Retinal pigment epithelial cell (primary cell): ENCODE measurements at places on chromosomes 16 and 17.

GRCh38 chr16:52929478-52930400, 123.0 kb downstream of the CHD9NB start:
- DNase-seq = no peak

DNA sequence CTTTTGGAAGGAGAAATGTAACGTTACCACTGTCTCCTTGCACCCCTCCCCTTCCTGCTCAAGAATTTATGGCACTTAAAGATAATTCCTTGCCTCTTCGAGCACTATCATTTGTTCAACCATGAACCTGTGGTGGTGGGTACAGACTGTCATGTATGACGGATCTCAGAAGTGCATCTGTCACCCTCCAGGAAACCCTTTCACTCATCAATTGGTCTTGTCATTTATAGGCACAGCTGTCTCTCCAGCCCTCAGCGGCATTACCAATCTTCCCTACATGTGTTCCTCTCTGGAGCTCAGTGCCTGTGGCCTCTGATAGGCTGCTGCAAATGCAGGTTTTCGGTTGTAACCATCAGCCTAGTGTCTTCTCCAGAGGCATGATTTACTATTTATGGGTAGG, 15.0 kb downstream of the CNTNAP4 start:
- no peak for DNase-seq

DNA sequence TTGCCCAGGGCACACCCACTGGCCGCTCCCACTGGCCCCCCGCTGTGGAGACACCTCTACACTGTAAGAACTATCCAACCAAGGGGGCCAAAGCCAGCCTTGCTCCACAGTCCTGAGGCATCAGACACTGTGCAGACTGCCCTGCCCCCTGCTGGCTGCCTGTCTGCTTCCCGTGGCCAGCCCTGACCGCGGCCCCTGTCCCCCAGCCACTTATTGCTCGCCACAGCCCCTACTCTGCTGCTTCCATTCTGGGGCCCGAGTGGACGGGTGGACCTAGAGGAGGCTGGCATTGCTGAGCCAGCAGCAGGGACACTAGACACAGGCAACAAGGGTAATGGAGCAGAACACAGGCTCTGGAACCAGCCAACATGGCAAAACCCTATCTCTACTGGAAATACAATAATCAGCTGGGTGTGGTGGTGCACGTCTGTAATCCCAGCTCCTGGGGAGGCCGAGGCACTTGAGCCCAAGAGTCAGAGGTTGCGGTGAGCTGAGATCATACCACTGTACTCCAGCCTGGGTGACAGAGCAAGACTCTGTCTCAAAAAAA, 19.7 kb upstream of the LRRC37A3 start:
- DNase-seq = no peak

DNA sequence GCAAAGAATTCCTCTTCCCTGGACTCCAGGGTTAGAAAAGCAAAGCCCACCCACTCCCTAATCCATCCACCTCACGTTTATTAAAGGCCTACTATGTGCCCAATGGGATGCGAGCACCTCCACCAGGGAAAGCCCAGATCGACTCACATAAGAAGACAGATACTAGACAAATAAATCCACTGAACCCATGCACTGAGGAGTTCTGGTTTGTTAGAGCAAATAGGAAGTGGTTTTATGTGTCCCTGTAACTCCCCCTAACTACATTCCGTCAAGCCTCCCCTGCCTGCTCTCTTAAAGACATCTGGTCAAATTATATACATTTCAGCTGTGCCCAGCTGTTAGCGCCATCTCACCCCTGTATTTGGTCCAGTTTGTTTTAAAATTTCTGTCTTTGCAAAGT, 218.5 kb upstream of the RPL38 start:
- DNase-seq = no peak

DNA sequence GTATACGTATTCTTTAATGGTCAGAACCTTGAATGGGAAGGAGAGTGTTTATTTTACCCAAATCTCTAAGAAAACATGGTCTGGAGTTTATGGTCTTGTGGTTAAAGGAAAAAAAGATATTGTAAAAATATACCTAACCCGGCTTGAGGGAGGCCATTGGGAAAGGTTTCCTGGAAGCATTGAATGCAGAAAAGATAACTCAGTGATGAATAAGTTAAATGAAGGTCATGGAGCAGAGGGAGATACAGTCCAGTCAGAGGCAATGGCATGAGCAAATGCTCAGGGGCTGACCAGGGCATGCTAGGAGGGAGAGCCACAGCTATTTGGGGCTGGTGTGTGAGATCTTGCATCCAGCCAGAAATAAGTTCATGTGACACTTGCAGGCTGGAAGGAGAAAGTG, 430.4 kb upstream of the CDH5 start:
- no peak for DNase-seq

DNA sequence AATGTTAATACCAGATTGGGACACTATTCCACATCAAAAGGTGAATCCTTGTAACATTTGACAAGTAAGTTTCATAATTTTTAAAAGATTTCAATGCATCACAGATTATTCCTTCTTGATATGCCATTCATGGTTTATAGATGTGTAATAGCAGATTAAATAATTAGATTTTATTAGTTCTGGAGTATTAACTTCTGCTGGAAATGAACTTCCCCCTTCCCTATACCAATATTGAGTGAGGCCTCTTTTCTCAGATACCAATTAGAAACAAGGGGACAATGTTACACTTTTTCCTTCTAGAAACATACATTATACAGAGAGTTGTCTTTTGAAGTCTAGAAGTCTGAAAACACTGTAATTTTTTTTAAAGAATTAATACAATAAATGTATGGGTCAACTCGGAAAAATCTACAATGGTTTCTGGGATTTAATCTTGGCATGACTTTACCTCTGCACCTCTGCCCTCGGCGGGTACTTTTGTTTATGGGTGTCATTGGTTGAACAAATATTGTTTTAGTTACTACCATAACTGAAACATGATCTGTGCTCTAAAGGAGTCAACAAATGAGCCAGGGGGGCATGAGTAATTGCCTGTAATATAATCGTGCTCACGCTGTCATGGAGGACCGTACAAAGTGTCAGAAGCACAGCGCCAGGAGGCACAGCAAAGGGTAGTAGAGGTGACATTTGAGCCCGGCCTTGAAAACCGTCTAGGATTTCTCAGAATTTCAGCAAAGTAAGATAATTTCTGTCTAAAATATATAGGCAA, 8.2 kb downstream of the LRRC37B start:
- no peak for DNase-seq

DNA sequence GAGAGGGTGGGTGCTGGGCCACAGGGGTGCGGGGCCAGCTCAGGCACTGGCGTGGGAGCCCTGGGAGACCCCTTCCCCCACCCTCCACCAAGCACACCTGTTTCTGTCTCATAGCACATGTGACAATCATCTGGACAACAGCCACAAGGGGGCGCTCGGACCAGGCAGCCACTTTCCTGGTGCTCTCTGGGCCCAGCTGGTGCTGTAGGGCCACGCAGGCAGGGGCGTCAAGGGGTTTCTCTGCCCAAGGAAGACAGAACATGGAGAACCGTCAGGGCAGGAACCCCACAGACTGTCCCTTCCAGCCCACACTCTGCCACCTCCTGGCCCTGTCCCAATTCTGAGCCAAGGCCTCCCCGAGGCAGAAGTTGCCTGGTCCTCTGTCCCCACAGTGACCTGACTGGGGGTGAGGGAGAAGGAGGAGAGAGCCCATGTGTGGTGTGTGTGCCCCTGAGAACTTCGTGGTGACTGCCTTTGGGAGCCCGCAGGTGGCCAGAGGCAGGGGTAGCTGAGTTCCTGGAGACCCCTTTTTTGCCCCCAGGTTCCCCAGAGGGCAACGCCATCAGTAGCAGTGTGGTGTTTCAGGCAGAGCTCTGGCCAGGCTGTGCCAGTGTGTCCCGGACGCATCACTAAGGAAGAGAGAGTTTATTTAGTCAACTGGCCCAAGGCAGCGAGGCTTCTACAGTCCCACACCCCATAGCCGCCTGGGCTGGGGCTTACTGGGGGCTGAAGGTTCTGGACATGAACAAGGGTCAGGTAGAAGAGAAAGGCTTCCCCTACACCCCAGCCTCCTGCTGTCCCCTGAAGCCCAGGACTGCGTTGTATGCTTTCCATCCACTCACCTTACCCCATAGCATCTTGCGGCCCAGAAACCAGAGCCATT, 3.1 kb upstream of the SETD6 start:
- no peak for DNase-seq
